ENCODE measurements at places on chromosomes 11 and 22.

- no peak for DNase-seq
Measured at GRCh38 chr22:20296598-20296997, 23.3 kb downstream of the DGCR6L start.

DNA sequence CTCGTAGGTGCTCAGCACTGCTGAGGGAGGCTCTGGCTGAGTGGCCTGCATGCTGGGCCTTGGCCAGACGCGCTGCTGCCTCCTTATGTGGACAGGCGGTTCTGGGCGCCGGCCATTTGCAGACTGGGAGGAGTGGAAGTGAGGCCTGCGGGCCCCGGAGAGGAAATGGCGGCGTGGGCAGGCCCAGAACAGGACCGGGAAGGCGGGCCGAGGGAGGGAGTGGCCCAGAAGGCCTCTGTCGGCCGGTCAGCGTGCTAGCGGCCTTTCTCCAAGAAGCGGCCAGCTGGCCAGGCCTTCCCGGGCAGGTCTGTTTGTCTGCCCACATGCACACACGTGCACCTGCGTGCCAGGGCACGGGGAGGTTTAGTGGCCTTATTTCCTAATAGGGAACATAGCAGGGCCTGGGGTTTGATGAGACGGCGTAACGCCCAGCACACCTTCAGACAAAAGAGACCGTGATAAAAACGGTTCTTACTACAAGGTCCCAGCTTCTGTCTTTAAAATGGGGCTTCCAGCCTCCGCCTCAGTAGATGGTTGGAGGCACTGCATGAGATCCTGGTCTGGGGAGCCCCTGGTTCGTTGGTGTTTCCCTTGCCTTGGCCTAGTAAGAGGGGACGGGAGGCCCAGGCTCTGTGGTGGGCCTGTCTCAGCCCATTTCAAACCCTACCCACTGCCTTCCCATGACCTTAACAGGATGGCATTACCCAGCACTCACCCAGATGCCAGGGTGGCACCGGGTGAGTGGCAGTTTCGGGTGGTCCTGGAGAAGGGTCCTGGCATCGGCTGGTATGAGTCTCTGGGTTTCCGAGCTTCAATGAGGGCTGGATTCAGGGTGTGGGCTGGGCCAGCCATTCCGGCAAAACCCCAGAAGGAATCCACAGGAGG, 65.1 kb upstream of the PPARA start:
- no peak for DNase-seq

DNA sequence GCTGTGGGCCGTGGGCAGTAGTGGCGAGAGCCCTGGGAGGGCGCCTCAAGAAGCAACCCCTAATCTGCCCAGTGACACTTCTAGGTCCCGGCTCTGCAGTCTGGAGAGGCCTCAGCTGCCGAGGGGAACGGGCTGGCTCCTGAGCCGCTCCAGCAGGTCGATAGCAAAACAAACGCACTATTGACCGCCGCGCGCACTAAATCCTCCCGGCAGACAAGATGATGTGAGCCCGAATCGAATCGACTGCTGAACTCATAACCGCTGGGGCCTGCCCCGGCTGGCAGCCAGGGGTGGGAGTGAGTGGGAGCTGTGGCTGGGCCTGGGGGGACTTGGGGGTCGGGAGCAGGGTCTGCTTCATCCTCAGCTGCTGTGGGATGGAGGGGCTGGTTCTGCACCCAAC, 36.1 kb downstream of the FLRT1 start:
- DNase-seq, result no peak

DNA sequence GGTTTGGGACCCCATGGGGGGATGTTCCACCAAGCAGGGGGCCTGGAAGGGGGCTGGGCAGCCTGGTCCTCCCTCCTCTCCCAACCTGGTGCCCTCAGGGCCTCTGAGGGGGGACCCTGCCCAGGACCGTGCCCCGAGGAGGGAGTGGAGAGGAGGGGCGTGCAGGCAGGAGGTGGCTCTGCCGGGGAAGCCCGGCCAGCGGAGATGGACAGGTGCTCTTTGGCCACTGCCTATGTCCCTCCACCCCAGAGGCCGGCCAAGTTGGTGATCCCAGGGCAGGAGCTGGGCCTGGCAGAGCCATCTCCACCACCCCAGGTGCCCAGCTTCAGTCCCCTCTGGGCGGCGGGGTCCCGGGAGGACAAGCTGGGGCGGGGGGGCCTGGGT, 2.4 kb downstream of the MUC2 start:
- no peak for DNase-seq

GRCh38 chr11:19714387-19715363, 2.0 kb downstream of the NAV2 start:
- peak; percentile 77 for DNase-seq

DNA sequence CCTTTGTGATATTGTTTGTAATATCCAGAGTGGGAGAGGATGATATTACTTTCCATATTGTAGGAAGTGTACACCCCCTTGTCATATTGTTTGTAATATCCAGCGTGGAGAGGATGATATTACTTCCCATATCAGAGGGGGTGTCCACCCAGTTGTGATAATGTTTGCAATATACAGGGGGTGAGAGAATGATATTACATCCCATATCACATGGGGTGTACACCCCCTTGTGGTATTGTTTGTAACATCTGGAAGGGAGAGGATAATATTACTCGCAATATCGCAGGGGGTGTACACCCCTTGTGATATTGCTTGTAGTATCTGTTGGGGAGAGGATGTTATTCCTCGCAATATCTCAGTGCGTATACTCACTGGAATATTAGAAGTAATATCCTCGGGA, 61.5 kb downstream of the PRSS23 start:
- DNase-seq, result no peak

GRCh38 chr11:115214644-115215234, 289.5 kb downstream of the CADM1 start:
- DNase-seq, result no peak
